ENCODE measurements at places on chromosomes 3 and 15.

DNA sequence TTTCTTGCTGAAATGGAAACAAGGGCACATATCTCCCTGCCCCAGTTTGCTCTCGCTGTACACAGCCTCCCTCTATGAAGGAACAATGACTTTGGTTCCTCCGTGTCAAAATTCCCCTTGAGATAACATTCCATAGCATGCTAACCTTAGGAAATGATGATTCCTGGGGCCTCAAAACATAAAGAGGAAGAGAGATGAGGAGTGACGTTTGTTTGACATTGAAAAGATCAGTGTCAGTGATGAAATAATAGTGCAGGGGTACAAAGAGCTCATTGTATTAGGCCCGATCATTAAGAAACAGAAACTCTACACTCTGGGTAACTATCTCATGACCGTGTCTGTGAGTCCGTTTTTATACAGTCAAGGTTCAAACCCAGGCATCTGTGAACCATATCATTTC lies 55.2 kb downstream of the ARNT2 start:
- DNase-seq: no peak

DNA sequence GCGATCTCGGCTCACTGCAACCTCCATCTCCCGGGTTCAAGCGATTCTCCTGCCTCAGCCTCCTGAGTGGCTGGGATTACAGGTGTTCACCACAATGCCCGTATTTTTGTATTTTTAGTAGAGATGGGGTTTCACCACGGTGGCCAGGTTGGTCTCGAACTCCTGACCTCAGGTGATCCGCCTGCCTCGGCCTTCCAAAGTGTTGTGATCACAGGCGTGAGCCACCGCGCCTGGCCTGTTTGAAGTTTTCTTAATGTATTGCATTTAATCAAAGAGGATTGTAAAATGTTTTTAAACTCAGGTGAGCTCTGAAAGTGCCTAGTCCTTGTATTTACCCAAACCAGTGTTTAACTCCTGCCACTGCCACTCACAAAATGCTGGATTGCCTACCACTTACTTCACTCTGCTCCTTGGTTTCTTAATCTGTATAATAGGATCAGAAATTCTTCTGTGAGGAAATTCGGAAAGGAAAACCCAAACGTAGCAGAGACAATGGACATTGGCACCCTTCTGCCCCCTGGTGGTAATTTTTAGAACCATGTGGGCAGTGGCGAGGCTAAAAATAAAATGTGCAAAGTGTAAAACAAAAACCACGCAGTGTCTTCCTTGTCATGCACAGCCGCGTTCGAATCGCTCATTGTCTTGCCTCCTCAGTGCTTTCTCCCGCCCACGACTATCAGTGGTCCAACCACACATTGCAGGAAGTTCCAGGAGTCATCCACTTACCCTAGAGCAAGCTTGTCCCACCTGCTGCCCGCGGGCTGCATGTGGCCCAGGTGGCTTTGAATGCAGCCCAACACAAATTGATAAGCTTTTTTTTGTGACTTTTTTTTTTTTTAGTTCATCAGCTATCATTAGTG lies 27.3 kb downstream of the CEP19 start:
- peak; percentile 73 for DNase-seq

DNA sequence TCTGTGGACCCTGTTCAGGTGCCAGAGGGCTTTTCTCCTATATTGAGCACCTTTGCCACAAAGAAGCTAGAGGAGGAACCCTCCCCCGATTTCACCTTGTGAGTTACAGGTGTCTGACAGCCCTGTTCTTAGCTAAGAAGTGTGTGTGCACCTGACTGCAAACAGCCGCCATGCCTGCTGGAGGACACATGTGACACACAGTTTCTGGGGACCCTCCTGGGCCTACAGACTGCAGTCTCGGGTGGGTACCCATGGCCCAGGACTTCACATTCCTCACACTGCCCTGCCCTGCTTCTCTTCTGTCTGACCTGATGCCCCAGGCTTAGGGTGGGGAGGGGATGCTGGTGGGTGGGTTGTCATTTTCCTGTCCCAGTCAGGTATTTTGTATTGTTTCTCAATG lies 140.6 kb downstream of the CACNA1D start:
- no peak for DNase-seq

DNA sequence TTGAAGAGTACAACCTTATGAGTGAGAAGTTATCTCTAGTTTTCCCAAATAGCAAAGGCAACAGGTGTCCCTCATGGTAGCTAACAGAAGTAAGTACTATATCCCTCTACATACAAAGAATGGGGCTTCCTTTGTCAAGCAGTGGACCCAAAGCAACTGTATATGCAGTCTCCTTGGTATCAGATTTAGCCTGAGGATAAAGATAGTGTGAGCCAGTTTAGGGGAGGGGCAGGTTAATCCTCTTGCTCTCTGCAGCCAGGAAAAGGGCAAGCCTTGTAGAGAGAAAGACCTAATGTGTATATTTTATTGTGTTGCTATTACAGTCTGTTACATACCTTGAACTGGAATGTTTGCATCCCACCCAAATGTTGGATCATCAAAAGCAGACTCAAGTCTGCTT lies 117.9 kb upstream of the COL8A1 start:
- peak; percentile 45 for DNase-seq

DNA sequence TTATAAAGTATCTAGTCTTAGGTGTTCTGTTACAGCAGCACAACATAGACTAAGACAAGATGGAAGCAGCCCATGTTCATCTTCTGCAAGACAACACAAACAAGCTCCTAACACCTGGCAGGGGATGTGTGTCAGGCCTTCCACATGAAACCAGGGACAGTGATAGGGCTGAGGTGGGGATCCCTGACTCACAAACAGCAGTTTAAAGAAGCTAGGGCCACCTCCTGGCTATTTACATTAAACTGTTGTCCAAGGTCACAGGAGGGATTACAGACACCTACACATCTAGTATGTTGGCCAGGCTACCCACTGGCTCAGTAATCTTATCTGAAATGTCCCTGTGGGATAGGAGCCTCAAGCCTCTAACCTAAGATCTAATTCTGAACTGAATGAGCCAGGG lies 211.3 kb downstream of the MINAR1 start:
- DNase-seq: no peak

- DNase-seq: no peak
These were observed 16.2 kb upstream of the CCR9 start for GRCh38 chr3:45870099-45870498.

- no peak for DNase-seq
These were observed 32.5 kb downstream of the NR2F2 start for GRCh38 chr15:96362755-96363651.

DNA sequence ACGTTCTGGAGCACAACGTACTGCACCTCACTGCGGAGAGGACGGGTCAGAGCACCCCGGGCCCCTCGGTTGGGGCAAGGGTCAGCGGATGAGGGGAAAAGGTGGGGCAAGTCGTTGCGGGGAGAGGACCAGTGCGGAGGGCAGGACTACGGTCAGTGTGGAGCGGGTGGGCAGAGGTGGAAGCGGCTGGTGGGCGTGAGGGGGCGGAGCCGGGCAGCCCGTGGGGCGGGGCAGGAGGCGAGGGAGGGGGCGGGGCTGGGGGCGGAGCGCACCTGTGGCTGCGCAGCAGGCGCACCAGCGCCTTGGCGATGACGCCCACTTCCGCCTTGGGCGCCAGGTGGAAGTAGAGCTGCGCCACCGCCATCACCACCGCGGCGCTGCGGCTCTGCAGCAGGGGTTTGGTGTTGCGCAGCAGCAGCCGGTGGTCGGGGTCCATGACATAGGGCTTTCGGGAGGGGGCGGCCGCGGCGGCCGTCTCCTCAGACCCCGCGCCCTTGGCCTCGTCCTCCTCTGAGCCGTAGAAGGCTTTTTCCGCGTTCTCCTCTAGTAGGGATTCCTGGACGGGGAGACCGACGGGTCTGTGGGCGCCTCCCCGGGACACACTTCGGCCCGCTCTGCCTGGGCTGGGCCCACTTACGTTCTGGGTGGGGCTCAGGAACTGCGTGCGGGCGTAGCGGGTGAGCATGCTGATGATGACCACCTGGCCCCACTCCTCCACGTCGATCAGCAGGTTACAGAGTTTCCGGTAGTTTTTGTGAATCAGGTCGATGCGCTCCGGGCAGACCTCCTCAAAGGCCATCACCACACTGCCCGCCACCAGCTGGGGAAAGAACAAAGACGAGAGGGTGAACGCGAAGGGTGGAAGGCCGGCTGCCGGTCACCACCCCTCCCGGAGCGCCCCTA lies 29.2 kb downstream of the AP3B2 start:
- no peak for DNase-seq

DNA sequence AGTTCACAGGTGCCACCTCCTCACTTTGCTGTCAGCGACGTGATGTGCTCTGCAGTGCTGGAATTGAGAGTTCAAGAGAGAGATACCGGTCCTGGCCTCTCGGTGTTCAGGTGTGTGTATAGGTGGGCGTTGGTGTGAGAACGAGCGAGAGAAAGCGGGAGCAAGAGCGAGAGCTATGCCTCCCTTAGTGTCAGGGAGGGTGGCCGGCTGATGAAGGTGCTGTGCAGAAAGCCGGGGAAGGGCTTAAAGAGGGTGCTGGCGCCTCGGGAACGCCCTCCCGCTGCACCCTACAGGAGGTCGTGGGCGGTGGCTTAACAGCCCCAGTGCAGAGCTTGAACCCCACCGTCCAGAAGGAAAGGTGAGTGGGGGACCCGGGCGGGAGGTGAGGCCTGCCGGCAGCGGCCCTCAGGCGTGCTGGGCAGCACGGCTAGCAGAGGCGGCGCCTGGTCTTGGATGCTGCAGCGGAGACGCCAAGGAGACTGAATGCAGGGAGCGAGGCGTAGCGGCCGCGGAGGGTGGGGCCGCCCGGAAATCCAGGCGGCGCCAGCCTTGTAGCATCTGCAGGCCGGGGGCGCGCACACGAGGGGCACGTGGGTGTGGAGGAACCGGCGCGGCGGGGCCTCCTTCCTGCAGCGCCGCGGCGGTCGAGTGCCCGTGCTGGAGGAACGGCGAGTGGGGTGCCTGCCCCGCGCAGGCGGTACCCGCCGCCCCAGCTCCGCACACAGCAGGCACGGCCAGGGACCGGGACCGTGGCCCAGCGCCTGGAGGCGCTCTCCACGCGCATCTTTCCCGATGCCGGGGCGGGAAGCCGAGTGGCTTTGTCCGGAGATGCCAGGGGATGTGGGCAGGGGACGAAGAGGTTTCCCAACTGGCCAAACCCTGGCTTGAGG lies 246.8 kb upstream of the TOPAZ1 start:
- peak; percentile 73 for DNase-seq

GRCh38 chr15:53862386-53862785 lies 102.9 kb upstream of the WDR72 start:
- DNase-seq: no peak

DNA sequence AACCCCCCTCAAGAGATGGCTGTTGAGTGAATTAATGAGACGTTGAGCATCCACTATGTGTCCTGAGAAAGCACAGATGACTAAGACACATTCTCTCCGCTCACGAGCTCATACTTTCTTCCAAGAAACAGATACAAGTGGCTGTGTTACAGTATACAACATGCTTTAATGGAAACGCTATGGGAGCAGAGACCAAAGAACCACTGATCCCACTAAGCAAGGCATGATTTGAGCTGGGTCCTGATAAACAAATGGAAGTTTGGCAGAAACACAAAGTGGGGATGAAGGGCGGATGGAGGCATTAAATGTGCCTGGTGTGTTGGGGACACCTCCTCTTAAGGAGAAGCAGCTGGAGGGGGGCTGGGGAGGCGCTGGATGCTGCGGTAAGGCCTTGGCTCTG lies 129.4 kb downstream of the UACA start:
- no peak for DNase-seq

GRCh38 chr3:21226086-21226485 lies 524.9 kb downstream of the ZNF385D start:
- no peak for DNase-seq

- DNase-seq: no peak
These were observed 73.2 kb downstream of the CLSTN2 start for GRCh38 chr3:140007911-140008869.

DNA sequence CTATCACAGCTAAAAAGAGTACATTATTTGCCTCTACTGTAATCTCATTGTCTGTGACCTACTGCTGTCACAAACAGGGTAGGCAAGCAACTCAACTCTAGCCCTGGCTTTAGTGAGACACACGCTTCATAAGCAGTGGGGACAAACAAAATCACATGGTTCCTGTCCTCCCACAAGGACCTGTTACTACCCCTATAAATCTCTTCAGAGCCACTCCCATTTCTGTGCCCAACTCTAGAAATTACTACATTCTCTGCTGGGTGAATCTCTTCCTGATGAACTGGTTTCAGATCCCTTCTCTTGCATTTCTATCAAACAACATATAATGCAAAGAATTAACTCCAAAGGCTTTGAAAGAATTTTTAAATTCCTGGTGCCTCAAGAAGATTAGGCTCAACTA lies 117.3 kb downstream of the DMXL2 start:
- no peak for DNase-seq

- no peak for DNase-seq
These were observed 513.2 kb upstream of the GOLIM4 start for GRCh38 chr3:168608926-168609325.

- no peak for DNase-seq
These were observed 177.1 kb downstream of the CD47 start for GRCh38 chr3:107913701-107914100.

DNA sequence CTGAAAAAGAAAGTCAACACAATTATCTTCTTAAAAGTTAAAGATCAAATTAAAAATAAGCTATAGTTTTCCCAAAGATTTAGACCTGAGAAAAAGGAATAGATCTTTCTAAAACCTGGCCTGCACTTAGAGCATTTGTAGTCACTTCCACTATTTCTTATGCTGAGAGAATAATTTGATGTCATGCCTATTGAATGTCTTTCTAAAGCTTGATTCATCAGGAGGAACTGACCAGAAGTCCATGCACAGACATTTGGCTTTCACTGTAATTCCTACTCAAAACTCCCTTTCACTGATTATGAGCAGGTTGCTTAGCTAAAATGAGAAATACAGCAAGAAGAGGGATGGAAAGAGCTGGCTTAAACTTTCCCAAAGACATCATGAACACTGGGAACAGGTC lies 4.3 kb downstream of the GREM1 start:
- no peak for DNase-seq

DNA sequence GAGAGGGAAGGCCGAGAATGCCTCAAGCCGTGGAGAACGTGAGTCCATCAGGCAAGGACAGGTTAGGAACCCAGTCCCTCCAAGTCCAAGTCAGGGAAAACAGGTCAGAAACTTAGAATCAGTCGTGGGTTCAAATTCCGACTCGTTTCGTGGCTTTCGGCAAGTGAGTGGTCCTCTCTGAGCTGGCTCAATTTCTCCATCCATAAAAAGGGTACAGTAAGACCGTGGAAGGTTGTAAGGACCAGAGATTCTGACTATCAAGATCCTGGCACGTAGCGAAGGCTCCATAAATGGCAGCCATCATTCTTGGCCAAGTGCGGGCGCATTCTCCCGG lies 604 bp upstream of the MED12L start:
- no peak for DNase-seq

GRCh38 chr3:55538158-55538557 lies 51.1 kb upstream of the WNT5A start:
- no peak for DNase-seq
